NCI-H345 (cell line): ENCODE measurements at places on chromosomes 6 and 20.

DNA sequence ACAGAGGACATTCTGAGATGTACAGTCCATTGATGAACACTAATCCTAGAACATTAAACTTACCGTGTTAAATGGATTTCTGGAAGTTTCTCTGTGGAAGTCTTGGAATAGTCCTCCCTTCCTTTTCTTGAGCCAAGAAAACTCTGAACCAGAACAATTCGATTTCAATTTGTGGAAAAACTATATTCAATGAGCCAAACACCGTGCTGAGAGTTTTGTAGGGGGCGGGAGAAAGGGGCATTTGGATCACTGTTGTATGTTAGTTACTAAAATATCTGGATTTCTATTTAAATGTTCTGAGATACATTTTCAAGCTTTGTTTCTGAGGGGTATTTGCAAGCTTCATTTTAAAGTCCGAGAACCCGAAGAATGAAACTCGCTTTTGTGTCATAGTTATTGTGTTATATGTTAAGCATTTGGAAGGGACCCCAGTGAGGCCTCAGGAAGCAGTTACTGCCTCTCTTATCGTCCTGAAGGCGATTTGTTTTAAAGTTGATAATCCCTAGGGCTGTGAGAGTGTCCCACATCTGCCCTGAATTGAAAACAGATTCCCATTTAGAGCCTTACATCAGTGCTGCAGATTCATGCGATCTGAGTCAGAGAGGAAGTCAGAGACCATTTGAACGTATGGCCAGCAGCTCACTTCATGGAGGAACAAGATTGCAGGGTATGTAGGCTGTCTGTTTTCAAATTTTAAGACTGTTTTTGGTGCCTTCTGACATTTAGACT, 70.8 kb upstream of the SASH1 start:
- DNase-seq: no peak

GRCh38 chr6:22099231-22099630, 197.6 kb downstream of the PRL start:
- DNase-seq: no peak

DNA sequence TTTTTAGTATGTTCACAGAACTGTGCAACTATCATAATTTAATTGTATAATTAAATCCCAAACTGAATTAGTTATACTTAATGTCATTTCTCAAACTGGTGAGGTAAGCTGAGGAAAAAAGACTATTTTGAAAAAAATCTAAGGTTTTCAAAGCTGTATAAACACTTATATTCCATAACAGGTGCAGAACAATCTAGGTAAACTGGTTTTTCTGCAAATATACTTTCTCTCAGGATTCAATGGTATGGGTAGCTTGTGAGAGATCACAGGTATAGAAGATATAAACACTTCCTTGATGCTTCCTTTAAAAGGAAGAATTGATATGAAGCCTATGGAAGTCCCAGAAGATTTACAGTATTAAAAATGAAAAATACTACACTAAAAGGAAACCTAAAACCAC, 33.7 kb downstream of the NOL7 start:
- DNase-seq: no peak

DNA sequence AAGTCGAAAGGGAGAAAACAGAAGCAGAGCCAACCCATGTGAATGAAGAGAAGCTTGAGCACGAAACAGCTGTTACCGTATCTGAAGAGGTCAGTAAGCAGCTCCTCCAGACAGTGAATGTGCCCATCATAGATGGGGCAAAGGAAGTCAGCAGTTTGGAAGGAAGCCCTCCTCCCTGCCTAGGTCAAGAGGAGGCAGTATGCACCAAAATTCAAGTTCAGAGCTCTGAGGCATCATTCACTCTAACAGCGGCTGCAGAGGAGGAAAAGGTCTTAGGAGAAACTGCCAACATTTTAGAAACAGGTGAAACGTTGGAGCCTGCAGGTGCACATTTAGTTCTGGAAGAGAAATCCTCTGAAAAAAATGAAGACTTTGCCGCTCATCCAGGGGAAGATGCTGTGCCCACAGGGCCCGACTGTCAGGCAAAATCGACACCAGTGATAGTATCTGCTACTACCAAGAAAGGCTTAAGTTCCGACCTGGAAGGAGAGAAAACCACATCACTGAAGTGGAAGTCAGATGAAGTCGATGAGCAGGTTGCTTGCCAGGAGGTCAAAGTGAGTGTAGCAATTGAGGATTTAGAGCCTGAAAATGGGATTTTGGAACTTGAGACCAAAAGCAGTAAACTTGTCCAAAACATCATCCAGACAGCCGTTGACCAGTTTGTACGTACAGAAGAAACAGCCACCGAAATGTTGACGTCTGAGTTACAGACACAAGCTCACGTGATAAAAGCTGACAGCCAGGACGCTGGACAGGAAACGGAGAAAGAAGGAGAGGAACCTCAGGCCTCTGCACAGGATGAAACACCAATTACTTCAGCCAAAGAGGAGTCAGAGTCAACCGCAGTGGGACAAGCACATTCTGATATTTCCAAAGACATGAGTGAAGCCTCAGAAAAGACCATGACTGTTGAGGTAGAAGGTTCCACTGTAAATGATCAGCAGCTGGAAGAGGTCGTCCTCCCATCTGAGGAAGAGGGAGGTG, 38.7 kb downstream of the ZBTB2 start:
- no peak for DNase-seq
